Stimulated activated CD8-positive, alpha-beta memory T cell treated with anti-CD3 and anti-CD28 coated beads, Interleukin-15, amount 100 ng/mL, for 4 hours (primary cell): ENCODE measurements at places on chromosomes 2 and 18.

DNA sequence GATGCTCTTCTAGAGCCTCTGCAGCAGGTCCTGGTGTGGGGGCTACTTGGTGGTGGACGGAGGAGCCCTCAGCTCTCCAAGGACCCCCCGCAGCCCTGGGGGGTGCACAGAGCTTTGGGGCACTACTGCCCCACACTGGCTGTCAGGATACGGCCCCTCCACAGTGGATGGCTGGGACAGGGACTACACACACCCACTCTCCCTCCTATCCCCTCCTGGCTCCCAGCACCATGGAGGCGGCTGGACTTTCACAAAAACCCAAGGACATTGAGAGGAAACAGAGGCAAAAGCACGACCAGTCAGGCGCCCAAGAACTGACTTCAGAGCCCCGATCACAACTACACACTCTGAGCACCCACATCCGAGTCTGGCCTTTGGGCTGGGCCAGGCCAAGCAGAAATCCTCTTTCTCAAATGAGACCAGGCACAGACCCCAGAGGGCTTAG, 12.6 kb downstream of the GPR35 start:
- no peak for DNase-seq

- no peak for DNase-seq
Observed at GRCh38 chr18:70489986-70490933, 201.4 kb downstream of the SOCS6 start.

DNA sequence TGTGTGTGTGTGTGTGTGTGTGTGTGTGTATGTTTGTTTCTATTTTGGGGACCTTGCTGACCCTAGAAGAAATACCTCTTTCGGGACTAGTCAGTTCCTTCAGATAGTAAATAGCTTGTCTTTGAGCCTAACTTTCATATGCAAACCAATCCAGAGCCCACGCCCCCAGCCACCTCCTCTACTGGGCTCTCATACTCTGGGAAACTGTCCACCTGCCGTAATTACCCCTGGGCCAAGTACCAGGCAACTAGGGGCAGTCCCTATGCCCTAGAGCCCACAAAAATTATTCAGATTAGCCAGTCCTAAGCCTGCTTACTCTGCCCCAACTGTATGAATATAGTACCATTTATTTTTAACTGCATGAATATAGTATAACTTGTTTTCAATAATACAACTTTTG, 970.4 kb downstream of the EPHA4 start:
- no peak for DNase-seq

DNA sequence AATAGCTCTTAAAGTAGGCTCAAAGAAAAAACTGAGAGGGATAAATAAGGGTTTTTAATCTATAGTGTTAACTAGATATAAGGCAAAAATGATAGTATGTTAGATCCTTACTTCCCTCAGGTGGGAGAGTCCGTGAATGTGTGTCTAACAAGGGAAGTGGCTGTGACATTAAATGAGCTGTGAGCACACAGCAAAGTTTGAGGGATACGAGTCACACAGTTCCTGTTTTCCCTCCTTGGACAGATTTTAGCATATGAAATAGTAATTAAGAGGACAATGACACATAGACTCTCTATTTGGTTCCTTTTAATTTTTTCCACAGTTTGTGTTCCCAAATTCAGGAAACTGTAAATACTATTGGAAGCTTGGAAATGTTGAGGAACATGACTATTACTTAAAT, 148.4 kb upstream of the CAVIN2 start:
- no peak for DNase-seq
